ENCODE measurements at places on chromosomes 6 and 20. TPM values are rescaled to one million over a fixed set of nuclear protein-coding genes. Genes with fewer than 3 reads are reported as not detected.
A peak's percentile ranks its signal among the peaks of the same experiment; 100 is the strongest.

DNA sequence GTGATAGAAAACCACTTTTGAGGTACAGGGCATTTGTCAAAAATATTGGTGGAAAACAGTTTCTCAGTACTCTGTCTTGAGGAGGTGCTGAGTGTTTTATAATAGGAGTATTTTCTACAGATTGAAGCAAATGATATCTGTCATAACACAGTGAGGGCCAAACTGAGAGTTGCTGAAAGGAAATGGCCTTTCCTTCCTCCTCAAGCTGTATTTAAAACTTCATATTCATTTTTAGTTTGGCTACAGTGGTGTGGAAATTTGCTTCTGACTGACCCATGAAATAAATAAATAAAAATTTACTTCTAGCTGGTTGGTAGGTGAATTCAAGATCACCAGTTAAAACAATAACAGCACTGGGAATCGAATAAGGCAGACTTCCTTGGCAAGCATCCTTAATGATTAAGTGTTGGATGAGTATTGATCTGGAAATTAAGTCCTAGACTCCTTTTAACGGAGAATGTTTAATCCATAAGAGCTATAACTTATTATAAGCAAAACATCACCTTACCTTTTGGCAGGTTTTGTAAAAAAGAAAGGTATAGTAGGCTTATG, 828.6 kb upstream of the CITED2 start:
- DNase-seq = no peak
- no peak overlapping the region for H3K27ac ChIP-seq
- no peaks in the 10 kb centered on the region for H3K36me3 ChIP-seq
- no peak overlapping the region for H3K4me3 ChIP-seq

The GPLD1 gene
- 8.3 TPM for total RNA-seq

The SLC26A8 gene
- total RNA-seq = 0.25 TPM

The GINM1 gene
- total RNA-seq = 35.7 TPM

The CYP39A1 gene
- 7.1 TPM for total RNA-seq

The MOG gene
- not detected for total RNA-seq

GRCh38 chr6:105326216-105326615, 76.7 kb downstream of the PREP start:
- no peaks in the 10 kb centered on the region for H3K4me1 ChIP-seq
- H3K27ac ChIP-seq = no peak overlapping the region
- no peaks in the 10 kb centered on the region for H3K27me3 ChIP-seq
- no peak overlapping the region for H3K4me3 ChIP-seq

DNA sequence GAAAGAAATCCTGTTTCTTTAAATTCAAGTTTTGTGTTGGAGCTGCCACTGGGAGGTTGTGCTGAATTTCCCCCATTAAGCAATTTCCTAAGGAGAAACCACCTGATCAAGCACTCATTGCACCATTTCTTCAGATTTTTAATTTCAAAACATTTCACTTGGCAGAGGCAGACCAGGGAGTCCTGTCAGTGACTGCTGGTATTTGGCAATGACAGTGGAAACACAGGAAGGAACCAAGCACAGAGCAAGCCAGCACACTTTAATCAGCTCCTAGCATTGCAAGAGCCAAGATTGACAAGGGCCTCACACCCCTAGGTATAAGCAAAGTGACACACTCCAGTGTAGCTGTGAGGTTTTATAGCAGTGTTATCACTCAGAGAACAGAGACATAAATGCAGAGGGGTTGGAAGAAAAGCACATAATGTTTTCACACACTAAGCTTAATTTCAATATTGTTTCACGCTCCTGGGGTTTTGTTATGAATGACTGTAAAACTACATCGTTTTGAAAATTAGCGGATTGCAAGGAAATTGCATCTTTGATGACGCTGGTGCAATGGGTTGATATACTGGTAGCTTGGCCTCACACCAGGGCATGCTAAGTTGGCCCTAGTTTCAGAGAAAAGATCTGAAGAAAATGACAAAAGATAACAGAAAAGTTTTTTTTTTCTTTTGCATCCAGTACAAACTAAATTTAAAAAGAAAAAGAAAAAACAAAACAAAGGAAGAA, 768.4 kb downstream of the TFAP2A start:
- H3K4me1 ChIP-seq = no peaks in the 10 kb centered on the region
- H3K36me3 ChIP-seq = no peaks in the 10 kb centered on the region
- no peak for DNase-seq
- no peak overlapping the region for H3K27ac ChIP-seq

GRCh38 chr20:3922223-3922982, 33.2 kb downstream of the PANK2 start:
- no peak overlapping the region for H3K27ac ChIP-seq
- H3K36me3 ChIP-seq = peaks cover 14% of the 10 kb centered on the region
- DNase-seq = no peak

- no peak overlapping the region for H3K27ac ChIP-seq
- no peak for DNase-seq
- peaks cover 6% of the 10 kb centered on the region for H3K4me1 ChIP-seq
- H3K27me3 ChIP-seq = no peaks in the 10 kb centered on the region
- no peak overlapping the region for H3K4me3 ChIP-seq
Measured at GRCh38 chr6:159808647-159809046, 8.6 kb downstream of the PNLDC1 start.

DNA sequence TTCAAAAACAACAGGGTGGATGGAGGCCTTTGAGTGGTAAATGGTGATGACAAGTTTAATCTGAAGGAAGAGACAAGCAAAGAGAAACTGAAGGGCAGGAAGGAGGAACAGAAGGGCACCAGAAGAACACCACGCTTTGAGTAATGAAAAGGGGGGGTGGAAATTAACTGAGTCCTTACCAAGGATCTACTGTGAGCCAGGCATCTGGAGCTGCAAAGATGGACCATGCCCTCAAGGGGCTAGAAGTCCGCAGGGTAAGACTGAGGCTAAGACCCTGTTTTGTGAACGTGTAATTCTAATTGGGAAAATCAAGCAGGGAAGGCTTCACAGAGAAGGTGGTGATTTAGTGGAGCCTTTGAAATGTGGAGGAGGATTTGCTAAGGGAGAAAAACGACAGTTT, 1.6 kb downstream of the NDRG3 start:
- no peaks in the 10 kb centered on the region for H3K4me1 ChIP-seq
- no peaks in the 10 kb centered on the region for H3K36me3 ChIP-seq
- no peak overlapping the region for H3K4me3 ChIP-seq
- no peak for DNase-seq
- H3K27me3 ChIP-seq = peaks cover 14% of the 10 kb centered on the region

- no peaks in the 10 kb centered on the region for H3K4me1 ChIP-seq
- H3K36me3 ChIP-seq = no peaks in the 10 kb centered on the region
- DNase-seq = no peak
- H3K27me3 ChIP-seq = no peaks in the 10 kb centered on the region
- no peak overlapping the region for H3K27ac ChIP-seq
Measured at GRCh38 chr6:31285486-31285885, 13.6 kb upstream of the HLA-C start.

DNA sequence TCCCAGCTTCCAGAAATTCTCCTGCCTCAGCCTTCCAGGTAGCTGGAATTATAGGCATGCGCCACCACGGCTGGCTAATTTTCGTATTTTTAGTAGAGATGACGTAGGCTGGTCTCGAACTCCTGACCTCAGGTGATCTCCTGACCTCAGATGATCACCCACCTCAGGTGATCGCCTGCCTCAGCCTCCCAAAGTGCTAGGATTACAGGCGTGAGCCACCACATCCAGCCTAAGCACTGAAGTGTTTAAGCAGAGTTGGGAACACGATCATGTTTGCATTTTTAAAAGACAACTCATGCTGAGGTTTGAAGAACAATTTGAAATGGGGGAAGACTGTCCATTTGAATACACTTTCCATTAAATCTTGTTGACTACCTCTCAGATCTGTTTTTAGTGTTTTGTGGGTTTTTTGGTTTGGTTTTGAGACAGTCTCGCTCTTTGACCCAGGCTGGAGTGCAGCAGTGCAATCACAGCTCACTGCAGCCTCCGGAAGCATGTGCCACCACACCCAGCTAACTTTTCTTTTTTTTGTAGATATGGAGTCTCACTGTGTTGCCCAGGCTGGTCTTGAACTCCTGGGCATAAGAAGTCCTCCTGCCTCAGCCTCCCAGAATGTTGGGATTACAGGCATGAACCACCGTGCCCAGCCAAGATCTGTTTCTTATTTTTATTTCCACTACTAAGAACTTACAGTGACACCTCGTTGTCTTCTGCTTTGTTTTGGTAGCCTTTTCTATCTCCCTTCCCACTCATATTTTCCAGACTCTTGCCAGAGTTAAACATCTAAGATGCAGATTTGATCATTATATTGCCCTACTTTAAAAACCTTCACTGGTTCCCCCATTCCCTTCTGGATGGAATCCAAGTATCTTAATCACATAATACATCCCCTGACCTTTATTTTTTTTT, 5.5 kb downstream of the CASP8AP2 start:
- no peak for DNase-seq
- H3K4me3 ChIP-seq = no peak overlapping the region
- peaks cover 3% of the 10 kb centered on the region for H3K4me1 ChIP-seq
- no peaks in the 10 kb centered on the region for H3K27me3 ChIP-seq

The MAFB gene
- 1.3 TPM for total RNA-seq

The PTPRT gene
- total RNA-seq = 0.37 TPM

DNA sequence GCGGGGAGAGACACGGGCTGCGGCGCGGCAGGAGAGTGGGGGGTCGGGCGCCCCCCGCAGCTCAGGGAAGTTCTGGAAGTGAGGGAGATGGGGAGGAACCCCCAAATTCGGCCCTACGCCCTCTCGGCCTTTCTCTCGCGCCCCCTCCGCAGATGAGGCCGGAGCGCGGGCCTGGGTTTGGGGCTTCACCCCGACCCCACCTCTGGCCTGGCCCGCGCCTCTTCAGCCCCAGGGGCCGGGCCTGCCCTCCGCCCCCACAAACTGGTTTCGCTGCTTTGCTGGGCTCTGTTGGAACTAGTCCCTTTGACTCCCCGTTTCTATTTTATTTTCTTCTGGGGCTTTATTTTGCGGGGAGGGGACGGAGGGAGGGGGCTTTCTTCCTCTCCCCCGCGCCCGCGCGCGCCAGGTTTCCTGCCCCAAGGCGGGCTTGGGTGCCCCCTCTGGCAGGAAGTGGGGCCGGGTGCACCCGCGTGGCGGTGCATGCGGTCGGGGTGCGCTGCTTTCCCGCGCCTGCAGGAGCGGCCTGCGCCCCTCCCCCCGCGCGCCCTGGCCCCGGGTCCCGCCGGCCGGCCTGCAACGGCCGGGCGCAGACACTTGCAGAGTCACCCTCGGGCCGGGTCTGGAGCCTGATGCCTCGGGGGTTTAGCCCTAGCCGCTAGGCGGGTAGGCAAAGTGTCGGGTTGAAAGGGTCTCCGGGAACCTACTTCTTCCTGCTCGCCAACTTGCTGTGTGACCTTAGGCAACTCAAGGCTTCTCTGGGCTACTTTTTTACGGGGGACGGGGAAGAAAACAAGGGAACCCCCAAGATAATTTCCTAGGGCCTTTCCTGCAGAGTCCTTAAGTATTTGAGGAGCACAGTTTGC, 1.3 kb downstream of the HMGA1 start:
- H3K36me3 ChIP-seq = peaks cover 11% of the 10 kb centered on the region
- peak overlapping the region; percentile 98 for H3K4me3 ChIP-seq
- H3K27ac ChIP-seq = peak overlapping the region; percentile 70
- H3K27me3 ChIP-seq = no peaks in the 10 kb centered on the region

The CCDC170 gene
- total RNA-seq = 0.06 TPM

- no peak for DNase-seq
- no peak overlapping the region for H3K4me3 ChIP-seq
- no peak overlapping the region for H3K27ac ChIP-seq
- peaks cover 4% of the 10 kb centered on the region for H3K4me1 ChIP-seq
Measured at GRCh38 chr6:40887079-40887791, 151.8 kb downstream of the UNC5CL start.

The MUC21 gene
- total RNA-seq = not detected

DNA sequence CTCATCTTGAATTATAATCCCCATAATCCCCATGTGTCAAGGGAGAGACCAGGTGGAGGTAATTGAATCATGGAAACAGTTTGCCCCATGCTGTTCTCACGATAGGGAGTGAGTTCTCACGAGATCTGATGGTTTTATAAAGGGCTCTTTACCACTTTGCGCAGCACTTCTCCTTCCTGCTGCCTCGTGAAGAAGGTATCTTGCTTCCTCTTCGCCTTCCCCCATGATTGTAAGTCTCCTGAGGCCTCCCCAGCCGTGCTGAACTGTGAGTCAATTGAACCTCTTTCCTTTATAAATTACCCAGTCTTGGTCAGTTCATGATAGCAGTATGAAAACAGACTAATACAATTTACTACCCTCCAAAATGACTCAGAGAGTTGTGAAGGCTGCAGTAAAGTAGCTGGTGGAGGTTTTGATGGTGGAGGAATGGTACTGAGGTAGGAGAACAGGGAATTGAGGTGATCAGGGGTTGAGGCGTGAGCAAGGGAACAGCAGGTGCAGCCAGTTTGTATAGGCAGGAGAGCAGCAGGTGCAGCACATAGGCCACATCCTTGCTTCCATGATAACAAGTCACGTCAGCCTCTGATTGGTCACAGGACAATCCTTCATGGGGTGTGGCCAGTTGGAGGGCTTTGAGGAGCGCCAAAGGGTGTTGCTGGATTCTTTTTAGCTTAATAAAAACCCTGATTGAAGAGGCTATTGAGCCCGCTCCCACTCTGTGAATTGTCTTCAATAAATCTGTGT, 150.0 kb downstream of the CDC5L start:
- H3K36me3 ChIP-seq = no peaks in the 10 kb centered on the region
- no peak overlapping the region for H3K27ac ChIP-seq
- no peaks in the 10 kb centered on the region for H3K27me3 ChIP-seq
- H3K4me3 ChIP-seq = no peak overlapping the region

The POLR1H gene
- 25.0 TPM for total RNA-seq

The CALHM4 gene
- not detected for total RNA-seq

The CTAGE9 gene
- not detected for total RNA-seq

DNA sequence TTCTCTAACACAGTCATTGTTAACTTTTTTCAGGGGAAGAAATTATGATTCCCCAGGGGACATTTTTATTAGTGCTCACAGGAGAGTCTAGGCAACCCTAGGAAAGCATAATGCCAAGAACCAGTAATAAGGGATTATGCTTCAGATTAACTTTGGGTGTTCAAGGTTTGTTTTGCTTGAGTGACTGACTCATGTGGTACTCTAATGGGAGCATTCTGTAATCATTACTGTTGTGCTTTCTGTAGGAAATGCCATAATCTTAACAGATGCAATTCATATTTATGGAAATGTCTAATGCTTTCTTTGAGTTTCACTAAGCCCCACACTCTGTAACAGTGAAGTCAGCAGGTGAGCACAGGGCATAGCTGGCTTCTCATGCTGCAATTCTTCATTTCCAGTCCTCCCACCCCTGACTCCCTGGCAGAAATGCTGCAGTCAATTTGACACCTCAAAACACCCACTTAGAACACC, 263.4 kb upstream of the MAN1A1 start:
- no peak for DNase-seq
- no peaks in the 10 kb centered on the region for H3K36me3 ChIP-seq
- no peak overlapping the region for H3K4me3 ChIP-seq
- no peaks in the 10 kb centered on the region for H3K27me3 ChIP-seq
- no peak overlapping the region for H3K27ac ChIP-seq

- H3K36me3 ChIP-seq = no peaks in the 10 kb centered on the region
- no peak overlapping the region for H3K4me3 ChIP-seq
- H3K27me3 ChIP-seq = no peaks in the 10 kb centered on the region
- no peaks in the 10 kb centered on the region for H3K4me1 ChIP-seq
Measured at GRCh38 chr6:101537753-101538316, 144.3 kb downstream of the GRIK2 start.

GRCh38 chr6:45655745-45656476, 278.2 kb upstream of the SUPT3H start:
- no peak overlapping the region for H3K4me3 ChIP-seq
- no peak overlapping the region for H3K27ac ChIP-seq
- H3K4me1 ChIP-seq = no peaks in the 10 kb centered on the region

- no peaks in the 10 kb centered on the region for H3K27me3 ChIP-seq
- no peaks in the 10 kb centered on the region for H3K4me1 ChIP-seq
- H3K27ac ChIP-seq = no peak overlapping the region
- H3K36me3 ChIP-seq = no peaks in the 10 kb centered on the region
- peak; percentile 16 for DNase-seq
Measured at GRCh38 chr6:45626087-45626891, 248.6 kb upstream of the SUPT3H start.

The DDAH2 gene
- total RNA-seq = 94.3 TPM

The NKAIN4 gene
- total RNA-seq = 9.7 TPM

The DDO gene
- not detected for total RNA-seq

The TTK gene
- total RNA-seq = 139 TPM
